ENCODE measurements at places on chromosomes 1 and 21. TPM values are rescaled to one million over a fixed set of nuclear protein-coding genes. Genes with fewer than 3 reads are reported as not detected.

Gene DDR2
- 44.6 TPM for total RNA-seq

Gene FMO2
- 392 TPM for total RNA-seq

Gene NBPF26
- total RNA-seq: 2.2 TPM

Gene ZNF697
- 11.4 TPM for total RNA-seq

Gene HES2
- total RNA-seq: 5.7 TPM

All from upper lobe of right lung (tissue), 1 donor.